ENCODE measurements at places on chromosomes 16 and 17. TPM values are rescaled to one million over a fixed set of nuclear protein-coding genes. Genes with fewer than 3 reads are reported as not detected.
A peak's percentile ranks its signal among the peaks of the same experiment; 100 is the strongest.

Gene RNF157
- total RNA-seq, result 0.41 TPM

Gene CFAP52
- total RNA-seq, result not detected

Gene KRT24
- total RNA-seq, result not detected

DNA sequence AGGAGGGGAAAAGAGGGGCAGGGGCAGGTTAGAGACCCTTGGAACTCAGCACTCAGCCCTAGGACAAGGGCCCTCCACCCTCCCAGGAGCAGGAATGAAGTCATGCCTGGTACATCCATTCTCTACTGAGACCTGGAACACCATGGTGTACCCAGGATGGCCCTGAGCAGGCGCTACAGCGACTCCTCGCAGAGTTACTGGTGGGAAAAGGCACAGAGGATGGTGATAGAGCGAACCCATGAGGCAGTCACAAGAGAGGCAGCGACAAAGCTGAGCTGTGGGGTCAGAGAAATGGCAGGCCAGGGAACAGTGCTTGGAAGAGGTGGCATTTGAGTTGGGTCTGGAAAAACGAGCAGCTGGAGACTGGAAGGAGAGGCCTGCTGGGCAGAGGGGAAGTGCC, 37.5 kb downstream of the SRCIN1 start:
- no peak overlapping the region for H3K4me3 ChIP-seq
- peaks cover 12% of the 10 kb centered on the region for H3K27me3 ChIP-seq
- H3K4me1 ChIP-seq, result peaks cover 13% of the 10 kb centered on the region
- H3K36me3 ChIP-seq, result no peaks in the 10 kb centered on the region
- DNase-seq, result no peak

GRCh38 chr17:2983255-2983654, 80.2 kb downstream of the OR1D5 start:
- no peaks in the 10 kb centered on the region for H3K27me3 ChIP-seq
- H3K36me3 ChIP-seq, result no peaks in the 10 kb centered on the region
- peaks cover 6% of the 10 kb centered on the region for H3K4me1 ChIP-seq
- no peak for DNase-seq
- no peak overlapping the region for H3K27ac ChIP-seq

GRCh38 chr16:1537763-1538289, 4.4 kb downstream of the TMEM204 start:
- H3K4me3 ChIP-seq, result no peak overlapping the region
- DNase-seq, result no peak
- H3K36me3 ChIP-seq, result peaks cover 44% of the 10 kb centered on the region
- H3K27me3 ChIP-seq, result no peaks in the 10 kb centered on the region

DNA sequence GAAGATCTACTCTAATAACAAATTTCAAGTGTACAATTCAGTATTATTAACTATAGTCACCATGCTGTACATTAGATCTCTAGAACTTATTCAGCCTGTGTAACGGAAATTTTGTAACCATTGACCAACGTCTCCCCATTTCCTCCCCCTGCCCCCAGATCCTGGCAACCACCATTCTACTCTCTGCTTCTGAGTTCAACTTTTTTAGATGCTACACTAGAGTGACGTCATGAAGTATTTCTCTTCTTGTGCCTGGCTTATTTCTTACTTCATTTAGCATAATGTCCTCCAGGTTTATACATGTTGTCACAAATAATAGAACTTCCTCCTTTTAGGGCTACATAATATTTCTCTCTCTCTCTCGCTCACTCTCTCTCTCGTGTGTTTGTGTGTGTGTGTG, 157.5 kb downstream of the ANKFN1 start:
- no peaks in the 10 kb centered on the region for H3K36me3 ChIP-seq
- no peak overlapping the region for H3K4me3 ChIP-seq
- H3K27ac ChIP-seq, result no peak overlapping the region
- no peaks in the 10 kb centered on the region for H3K4me1 ChIP-seq
- no peaks in the 10 kb centered on the region for H3K27me3 ChIP-seq

GRCh38 chr16:87376660-87377059, 6.9 kb downstream of the FBXO31 start:
- H3K4me3 ChIP-seq, result no peak overlapping the region
- no peak overlapping the region for H3K27ac ChIP-seq
- H3K36me3 ChIP-seq, result no peaks in the 10 kb centered on the region
- no peaks in the 10 kb centered on the region for H3K27me3 ChIP-seq

DNA sequence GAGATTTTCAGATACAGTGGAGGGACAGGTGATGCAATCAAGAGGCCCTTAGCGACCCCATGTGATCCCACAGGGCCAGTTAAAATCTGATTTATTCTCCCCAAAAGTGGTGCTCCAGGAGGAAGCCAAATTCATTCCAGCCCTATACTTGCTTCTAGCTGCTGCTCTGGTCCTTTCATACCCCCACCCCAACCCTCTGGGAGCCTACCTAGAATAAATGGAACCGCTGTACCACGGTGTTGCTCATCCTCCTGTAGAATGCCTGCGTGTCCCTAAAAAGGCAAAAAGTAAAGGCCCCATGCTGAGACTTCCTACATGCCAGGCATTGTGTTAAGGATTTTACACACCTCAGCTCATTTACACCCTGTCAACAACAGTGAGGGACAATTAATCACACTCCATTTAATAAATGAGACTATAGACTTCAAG, 2.0 kb upstream of the RASL10B start:
- peaks cover 6% of the 10 kb centered on the region for H3K36me3 ChIP-seq
- H3K27ac ChIP-seq, result no peak overlapping the region
- DNase-seq, result no peak
- peaks cover 32% of the 10 kb centered on the region for H3K4me1 ChIP-seq
- no peak overlapping the region for H3K4me3 ChIP-seq

- no peak for DNase-seq
- no peaks in the 10 kb centered on the region for H3K36me3 ChIP-seq
- H3K4me3 ChIP-seq, result no peak overlapping the region
- H3K27ac ChIP-seq, result no peak overlapping the region
- H3K27me3 ChIP-seq, result no peaks in the 10 kb centered on the region
- H3K4me1 ChIP-seq, result no peaks in the 10 kb centered on the region
These were observed 171.7 kb upstream of the ASIC2 start for GRCh38 chr17:33464669-33465280.

DNA sequence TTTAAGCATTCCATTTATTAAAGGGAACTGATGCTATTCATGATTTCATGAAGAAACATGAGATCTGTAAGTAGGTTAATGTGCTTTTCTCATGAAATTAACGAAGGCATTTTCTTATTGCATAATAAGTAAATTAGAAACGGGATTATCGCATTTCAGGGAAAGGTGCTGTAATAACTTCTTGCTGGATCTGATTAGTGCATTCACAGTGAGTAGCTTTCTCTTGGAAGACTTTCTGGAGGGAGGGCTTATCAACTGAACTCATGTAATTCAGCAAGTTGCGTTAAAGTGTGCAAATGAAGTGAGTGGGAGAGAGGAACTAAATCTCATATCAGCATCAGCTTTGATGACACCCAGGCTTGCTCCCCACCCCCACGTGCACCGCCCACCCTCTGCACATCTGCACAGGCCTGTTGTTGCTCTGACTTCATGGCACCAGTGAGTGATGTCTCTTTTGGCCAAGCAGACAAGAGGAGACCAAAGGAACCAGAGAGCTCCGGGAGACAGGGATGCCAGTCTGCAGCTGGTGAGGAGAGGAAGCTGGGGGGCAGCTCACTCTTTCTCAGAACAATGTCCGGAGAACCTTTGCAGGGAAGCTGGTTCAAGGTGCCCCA, 26.3 kb upstream of the GAS7 start:
- no peaks in the 10 kb centered on the region for H3K4me1 ChIP-seq
- H3K27ac ChIP-seq, result no peak overlapping the region
- H3K4me3 ChIP-seq, result no peak overlapping the region
- no peaks in the 10 kb centered on the region for H3K36me3 ChIP-seq
- no peak for DNase-seq

DNA sequence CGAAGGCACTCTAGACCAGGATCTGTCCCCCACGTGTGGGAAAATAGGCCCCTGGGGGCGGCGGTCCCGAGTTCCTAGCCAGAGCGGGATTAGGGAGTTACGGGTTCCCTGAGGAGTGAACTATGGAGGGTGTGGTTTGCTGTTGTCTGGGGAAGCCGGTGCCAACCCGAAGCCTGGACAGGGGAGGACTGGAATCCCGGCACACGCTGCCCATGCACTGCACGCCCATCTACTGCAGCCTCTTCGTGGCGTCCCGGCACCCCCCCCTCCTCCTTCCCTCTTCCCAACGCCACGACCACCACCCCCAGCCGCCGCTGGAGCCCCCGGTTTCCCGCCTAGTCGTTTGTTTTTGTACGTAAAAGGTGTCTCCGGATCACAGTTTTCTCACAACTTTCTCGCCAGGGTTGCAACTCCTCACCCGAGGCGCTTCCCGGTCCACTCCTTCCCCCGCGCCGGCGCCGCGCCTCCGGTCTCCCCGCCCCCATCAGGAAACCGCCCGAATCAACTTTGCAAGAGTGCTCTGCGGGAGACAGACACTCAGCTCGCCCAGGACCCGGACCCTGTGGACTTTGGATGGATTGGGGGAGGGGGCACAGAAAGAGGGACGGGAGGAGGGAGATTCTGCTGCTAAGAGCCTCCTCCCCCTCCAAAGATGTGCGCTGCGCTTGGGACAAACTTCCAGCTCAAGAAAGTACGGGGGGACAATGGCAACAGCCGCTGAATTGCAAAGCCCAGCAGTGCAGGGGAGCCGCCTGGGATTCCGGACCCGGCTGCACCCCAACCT, 1.4 kb upstream of the LHX1 start:
- peak overlapping the region; percentile 41 for H3K27ac ChIP-seq
- peak overlapping the region; percentile 38 for H3K4me3 ChIP-seq
- peaks cover 86% of the 10 kb centered on the region for H3K27me3 ChIP-seq
- H3K4me1 ChIP-seq, result peaks cover 46% of the 10 kb centered on the region
- DNase-seq, result no peak

DNA sequence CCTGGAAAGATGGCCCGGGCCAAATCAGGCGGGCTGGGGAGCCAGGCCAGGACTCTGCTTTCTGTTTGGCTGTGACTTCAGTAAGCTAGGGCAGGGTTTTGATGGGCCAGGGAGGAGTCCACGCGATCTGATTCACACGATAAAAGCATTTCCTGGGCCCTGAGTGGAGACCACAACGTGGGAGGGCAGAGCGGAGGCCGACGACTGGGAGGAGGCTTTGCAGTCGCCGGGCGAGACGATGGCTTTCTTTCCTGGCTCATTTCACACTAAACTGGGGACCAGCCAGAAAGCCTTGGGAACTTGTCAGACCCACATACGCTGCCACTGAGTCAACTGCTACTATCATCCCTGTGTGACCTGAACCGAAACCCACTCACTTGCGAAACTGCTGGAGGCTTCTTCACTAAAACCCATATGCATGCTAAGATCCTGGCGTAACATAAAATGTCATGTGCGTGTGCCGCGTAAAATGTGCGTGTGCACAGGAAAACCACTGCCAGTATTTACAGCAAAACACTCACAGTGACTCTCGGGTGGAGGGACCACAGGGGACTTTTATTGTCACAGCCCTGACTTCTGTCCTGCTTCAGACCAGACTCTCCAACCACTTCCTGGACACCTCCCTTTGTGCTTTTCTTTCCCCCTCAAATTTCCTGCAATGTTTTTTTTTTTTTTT, 14.2 kb upstream of the RHBDF2 start:
- DNase-seq, result peak; percentile 72
- peak overlapping the region; percentile 64 for H3K4me3 ChIP-seq
- peak overlapping the region; percentile 77 for H3K27ac ChIP-seq
- H3K36me3 ChIP-seq, result no peaks in the 10 kb centered on the region
- H3K27me3 ChIP-seq, result no peaks in the 10 kb centered on the region

DNA sequence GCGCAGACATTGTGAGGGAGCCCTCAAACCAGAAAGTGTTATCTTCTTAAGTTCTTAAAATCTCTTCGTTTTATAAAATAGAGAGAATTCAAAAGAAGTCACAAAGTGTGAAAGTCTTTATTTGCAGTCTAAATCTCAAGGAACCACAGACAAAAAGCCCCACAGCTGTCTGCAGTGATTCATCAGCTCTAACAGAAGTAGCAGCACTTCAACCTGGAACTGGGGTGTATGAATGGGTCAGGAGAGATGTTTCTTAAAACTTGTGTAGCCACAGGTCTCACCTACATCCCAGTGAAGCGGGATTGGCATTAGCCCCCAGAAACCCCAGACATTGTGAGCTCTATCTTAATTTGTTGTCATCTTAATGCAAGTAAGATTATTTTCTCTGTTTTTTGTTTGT, 61.1 kb downstream of the CDYL2 start:
- no peaks in the 10 kb centered on the region for H3K4me1 ChIP-seq
- no peaks in the 10 kb centered on the region for H3K36me3 ChIP-seq
- no peak overlapping the region for H3K4me3 ChIP-seq
- DNase-seq, result no peak
- H3K27me3 ChIP-seq, result no peaks in the 10 kb centered on the region
- no peak overlapping the region for H3K27ac ChIP-seq

- H3K36me3 ChIP-seq, result no peaks in the 10 kb centered on the region
- no peaks in the 10 kb centered on the region for H3K27me3 ChIP-seq
- DNase-seq, result no peak
- peak overlapping the region; percentile 93 for H3K4me3 ChIP-seq
- peaks cover 61% of the 10 kb centered on the region for H3K4me1 ChIP-seq
These were observed 3.6 kb downstream of the ALKBH5 start for GRCh38 chr17:18187226-18187625.

DNA sequence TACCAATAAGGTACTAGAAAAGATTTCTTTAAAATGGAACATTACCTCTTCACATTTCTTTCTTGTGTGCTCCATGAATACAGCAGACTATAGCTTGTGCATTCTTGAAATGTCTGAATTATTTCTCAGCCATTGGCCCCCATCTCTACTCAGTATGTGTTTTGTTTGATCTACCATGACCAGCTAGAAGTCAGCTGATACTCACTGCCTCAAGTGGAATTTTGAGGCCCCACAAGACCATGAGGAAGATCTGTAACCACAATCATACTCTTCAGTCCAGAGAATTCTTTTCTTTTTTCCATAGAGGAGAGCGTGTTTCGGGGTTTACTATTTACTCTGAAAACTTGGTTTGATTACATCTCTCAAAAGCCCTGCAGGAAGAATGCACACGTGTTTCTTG, 319.1 kb downstream of the TOX3 start:
- no peaks in the 10 kb centered on the region for H3K36me3 ChIP-seq
- H3K27me3 ChIP-seq, result no peaks in the 10 kb centered on the region
- no peak overlapping the region for H3K27ac ChIP-seq

DNA sequence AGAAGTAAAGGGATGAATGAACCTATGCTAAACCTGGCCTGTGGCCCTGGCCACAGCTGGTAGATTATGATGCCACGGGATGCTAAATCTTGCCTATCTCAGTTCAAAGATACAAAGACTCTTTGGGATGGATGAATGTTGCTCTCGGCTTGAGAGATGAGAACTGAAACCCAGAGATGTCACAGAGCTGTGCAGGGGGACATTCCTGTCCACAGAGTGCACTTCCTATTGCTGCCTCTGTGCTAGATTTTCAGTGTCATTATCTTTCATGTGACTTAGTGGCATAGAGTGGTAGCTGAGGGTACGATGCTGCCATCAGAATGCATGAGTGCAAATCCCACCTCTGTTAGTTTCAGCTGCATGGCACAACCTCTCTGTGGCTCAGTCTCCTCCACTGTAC, 2.3 kb upstream of the MT1M start:
- H3K36me3 ChIP-seq, result no peaks in the 10 kb centered on the region
- no peak for DNase-seq
- no peak overlapping the region for H3K4me3 ChIP-seq
- peaks cover 2% of the 10 kb centered on the region for H3K4me1 ChIP-seq
- no peaks in the 10 kb centered on the region for H3K27me3 ChIP-seq
- no peak overlapping the region for H3K27ac ChIP-seq
